Amniotic stem cell (primary cell): ENCODE measurements at places on chromosomes 13 and 19.

DNA sequence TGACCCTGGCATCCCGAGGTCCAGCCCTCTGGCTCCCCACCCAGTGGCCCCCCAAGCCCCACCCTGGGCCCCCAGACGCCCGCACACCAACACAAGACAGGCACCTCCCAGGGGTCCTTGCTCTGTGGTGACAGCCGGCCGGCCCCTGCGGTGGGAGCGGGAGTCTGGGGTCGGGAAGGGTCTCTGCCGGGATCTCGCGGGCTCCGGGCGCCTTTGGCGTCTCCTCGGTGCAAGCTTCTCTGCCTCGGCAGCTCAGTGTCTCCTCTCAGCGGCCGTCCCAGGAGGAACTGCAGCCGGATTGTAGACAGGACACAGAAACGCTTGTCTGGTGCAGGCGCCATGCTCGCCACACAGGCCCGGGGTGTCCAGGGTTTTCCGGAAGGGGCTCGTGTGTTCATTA lies 43.7 kb downstream of the TMEM255B start:
- DNase-seq: no peak

DNA sequence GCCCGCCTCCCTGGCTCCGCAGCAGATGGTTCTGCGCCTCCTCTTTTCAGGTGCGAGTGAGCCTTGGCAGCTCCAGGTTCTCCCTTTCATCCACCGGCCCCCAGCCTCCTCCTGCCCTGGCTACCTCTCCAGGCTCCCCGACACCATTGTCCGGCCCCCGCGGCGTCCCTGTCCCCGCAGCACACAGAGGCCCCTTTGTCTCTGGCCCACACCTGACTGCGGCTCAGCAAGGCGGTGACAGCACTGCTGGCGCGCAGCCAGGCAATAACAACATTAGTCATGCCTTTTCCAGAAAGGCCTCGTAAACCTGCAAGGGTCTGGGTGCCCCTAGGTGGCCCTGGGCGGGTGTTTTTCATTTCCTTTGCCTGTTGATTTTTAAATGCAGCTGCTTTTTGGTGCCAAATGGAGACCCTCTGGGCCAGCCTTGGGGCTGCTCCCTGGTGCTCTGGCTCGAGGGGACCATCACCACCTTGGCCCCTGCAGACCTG lies 73.2 kb upstream of the MEDAG start:
- DNase-seq: no peak

DNA sequence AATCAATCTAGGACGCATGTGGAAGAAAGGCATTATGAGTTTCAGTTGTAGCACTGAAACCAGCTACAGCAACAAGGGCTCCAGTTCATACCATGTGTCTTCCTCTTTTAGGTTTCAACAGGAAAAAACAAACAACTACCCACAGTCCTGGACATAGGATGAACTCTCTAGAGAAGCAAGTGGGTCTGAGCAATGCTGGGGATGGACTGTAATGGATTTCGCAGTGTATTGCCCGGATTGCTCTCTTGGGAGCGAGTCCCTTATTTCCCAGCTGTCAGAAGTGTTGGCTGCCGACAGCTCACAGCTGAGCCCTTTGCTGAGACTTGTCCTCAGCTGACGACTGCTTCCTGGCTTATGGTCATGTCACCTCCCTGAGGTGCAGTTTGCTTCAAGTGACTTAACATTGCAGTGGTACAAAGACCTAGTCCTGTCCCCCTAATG lies 12.1 kb upstream of the MYCBP2 start:
- no peak for DNase-seq

GRCh38 chr13:46656786-46657185 lies 103.8 kb downstream of the LRCH1 start:
- no peak for DNase-seq

DNA sequence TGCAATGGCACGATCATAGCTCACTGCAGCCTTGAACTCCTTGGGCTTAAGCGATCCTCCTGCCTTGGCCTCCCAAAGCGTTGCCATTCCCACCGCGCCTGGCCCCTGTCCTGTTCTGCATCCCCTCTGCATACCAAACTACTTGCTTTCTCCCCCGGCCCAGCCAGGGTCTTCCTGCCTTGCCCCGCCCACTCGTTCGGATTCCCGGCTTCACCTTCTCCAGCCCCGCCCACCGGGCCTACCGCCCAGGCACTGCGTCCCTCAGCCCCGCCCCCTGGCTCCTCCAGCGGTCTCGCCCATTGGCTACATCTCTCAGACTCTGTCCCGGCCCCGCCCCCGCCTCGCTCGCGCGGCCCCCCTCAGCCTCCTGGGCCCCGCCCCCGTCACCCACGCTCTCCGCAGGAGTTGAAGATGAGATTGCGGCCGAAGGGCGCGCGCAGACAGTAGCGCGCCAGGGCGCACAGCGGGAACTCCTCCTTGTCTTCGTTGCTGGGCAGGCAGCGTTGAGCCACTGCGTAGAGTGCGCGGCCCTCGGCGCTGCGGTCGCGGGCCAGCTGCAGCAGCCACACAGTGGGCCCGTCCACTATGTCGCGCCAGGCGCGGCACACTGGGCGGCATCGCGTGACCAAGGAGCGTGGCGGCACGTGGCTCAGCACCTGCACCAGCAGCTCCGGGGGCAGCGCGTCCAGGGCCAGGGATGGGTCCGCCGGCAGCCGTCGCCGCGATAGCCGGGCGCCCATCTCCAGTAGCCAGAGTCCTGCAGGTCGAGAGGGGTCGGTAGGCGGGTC lies 19.0 kb downstream of the MRPS12 start:
- no peak for DNase-seq

- no peak for DNase-seq
Observed at GRCh38 chr13:68264692-68265091, 1034.6 kb upstream of the PCDH9 start.

DNA sequence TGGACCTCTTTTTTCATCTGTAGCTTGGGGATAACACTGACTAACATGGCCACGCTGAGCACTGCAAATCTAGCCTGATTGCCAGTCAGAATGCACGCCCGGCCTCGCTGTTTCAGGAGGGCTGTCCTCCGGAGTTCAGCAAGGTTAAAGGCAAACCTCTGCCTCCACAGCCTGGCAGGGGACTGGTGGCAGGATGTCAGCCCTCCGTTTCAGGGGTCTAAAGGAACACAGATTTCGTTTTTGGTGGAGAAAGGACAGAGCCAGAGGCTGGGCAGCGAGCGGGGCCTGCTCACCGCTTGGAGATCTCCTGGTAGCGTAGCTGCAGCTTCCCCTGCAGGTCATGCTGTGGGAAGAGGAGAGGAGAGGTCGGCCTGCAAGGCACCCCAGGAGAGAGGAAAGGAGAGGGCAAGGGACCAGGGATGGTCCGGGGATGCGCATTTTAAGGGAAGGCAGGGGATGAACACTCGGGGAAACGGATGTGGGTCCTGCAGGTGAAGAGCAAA lies 560 bp downstream of the NDUFA7 start:
- no peak for DNase-seq

GRCh38 chr19:17454576-17455071 lies 6.1 kb downstream of the NXNL1 start:
- no peak for DNase-seq
